ENCODE measurements at places on chromosomes 1 and 21. TPM values are rescaled to one million over a fixed set of nuclear protein-coding genes. Genes with fewer than 3 reads are reported as not detected.

The CD53 gene
- total RNA-seq = 522 TPM

The SLAMF9 gene
- total RNA-seq = not detected

The CBS gene
- total RNA-seq = 22.3 TPM

The FAM3B gene
- total RNA-seq = not detected

The IFI6 gene
- total RNA-seq = 11.4 TPM

The CFHR5 gene
- not detected for total RNA-seq

The MPZ gene
- 6.6 TPM for total RNA-seq

The CDKN2C gene
- total RNA-seq = 2.8 TPM

The KPRP gene
- total RNA-seq = not detected

The MSH4 gene
- 1.4 TPM for total RNA-seq

The DEPDC1 gene
- total RNA-seq = 0.76 TPM

The LCE1C gene
- not detected for total RNA-seq

The EVA1C gene
- total RNA-seq = 0.20 TPM

The SERPINC1 gene
- total RNA-seq = 0.24 TPM

The KIF2C gene
- 1.8 TPM for total RNA-seq

The LHX8 gene
- not detected for total RNA-seq

The OR2L8 gene
- not detected for total RNA-seq

The TAS1R3 gene
- 2.7 TPM for total RNA-seq

The ADAMTS5 gene
- not detected for total RNA-seq

The SMYD2 gene
- 18.8 TPM for total RNA-seq

The CASQ2 gene
- total RNA-seq = not detected

The TNFSF4 gene
- total RNA-seq = 6.9 TPM

The KLHL12 gene
- 30.8 TPM for total RNA-seq

The SLC45A1 gene
- total RNA-seq = 0.33 TPM
